ENCODE measurements at places on chromosomes 5 and 9. TPM values are rescaled to one million over a fixed set of nuclear protein-coding genes. Genes with fewer than 3 reads are reported as not detected.

DNA sequence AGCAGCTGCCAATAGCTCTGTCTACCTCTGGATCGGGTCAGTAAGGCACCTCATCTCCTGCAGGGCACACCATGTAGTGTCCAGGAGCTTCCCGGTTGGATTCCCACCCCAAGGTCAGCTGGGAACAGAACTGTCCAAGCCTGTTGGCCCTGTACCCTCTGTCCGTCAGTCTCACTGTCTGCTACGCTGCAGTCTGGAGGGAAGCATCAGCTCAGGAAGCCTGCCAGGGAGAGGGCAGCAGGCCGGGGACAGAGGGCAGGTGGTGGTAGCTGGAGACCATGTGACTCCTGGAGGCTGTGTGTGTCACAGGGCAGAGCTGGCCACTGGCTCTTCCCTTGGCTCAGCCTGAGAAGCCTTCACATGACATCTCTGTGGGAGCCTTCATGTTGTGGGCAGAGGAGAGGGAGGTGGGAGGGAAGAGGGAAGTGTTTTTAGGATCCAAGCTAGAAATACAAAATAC, 134.5 kb downstream of the SEC61B start:
- no peak for DNase-seq

DNA sequence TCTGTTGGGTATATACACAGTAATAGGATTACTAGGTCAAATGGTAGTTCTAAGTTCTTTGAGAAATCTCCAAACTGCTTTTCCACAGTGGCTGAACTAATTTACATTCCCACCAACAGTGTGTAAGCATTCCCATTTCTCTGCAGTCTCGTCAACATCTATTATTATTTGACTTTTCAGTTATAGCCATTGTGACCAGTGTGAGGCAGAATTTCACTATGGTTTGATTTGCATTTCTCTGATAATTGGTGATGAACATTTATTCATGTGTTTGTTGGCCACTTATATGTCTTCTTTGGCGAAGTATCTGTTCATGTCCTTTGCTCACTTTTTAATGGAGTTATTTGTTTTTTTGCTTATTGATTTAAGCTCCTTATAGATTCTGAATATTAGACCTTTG, 596.2 kb upstream of the DAB2 start:
- DNase-seq = no peak

DNA sequence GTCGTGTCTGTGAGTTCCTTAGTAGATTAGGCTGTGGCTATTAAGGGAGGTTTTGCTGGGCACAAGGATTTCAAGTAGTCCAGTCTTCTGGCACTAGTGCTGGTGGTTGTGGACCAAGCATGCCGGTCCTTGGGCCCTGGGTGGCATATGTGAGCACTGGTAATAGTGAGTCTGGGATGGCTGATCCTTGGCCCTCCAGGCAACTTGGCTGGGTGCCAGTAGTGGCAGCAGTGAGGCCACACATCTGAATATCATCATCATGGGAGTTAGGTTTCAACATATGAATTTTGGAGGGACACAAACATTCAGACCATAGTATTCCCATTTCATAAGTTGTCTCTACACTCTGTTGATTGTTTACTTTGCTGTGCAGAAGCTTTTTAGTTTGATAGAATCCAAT, 25.3 kb upstream of the APBA1 start:
- DNase-seq = no peak

DNA sequence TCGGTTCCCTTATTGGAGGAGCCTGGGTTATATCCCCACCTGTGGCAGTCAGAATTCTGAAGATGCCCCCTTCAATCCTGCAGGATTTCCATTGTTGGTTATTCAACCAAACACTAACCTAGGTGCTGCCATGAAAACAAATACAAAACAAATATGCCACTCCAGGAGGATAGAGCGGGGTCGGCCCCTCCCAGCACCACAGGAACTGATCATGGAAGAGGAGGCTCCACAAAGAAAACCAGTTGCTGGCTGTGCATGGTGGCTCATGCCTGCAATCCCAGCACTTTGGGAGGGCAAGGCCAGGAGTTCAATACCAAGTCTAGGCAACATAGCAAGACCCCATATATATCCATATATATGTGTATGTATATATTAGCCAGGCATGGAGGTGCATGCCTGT, 13.2 kb upstream of the ADGRD2 start:
- no peak for DNase-seq

GRCh38 chr9:26326563-26326962, 566.0 kb downstream of the CAAP1 start:
- peak; percentile 28 for DNase-seq

DNA sequence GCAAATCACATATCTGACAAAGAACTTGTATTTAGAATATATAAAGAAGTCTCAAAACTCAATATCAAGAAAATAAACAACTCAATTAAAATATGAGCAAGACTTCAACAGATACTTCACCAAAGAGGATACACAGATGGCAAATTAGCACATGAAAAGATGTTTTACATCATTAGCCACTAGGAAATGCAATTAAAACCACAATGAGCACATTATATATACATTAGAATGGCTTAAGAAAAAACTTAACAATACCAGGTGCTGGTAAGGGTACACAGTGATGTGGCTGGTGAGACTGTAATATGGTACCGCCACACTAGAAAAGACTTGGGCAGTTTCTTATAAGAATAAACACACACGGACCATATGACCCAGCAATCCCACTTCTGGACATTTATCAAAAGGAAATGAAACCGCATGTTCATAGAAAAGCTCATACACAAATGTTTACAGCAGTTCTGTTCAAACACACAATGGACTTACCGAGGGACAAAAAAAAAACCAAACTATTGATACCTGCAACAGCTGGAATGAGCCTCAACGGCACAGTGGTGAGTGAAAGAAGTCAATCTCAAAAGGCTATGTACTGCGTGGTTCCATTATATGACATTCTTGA, 27.6 kb downstream of the SEMA4D start:
- DNase-seq = no peak

GRCh38 chr9:117682955-117683710, 21.1 kb upstream of the TLR4 start:
- no peak for DNase-seq

- DNase-seq = no peak
Observed at GRCh38 chr5:148991566-148991965, 71.3 kb downstream of the SH3TC2 start.

DNA sequence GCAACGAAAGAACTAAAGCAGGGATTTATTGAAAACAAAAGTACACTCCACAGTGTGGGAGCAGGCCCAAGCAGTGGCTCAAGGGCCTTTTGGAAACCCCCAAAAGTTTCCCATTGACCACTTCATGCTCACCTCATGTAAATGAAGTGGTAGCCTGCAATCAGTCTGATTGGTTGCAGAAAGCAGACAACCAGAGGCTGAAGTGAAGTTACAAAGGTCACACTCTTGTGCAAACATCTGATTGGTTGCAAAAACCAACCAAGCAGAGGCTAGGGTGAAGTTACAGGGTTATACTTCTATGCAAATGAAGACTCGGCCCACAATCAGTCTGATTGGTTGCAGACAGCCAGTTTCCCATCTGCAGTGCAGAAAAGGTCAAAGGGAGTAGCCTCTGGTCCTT, 258.0 kb downstream of the YTHDC2 start:
- no peak for DNase-seq

GRCh38 chr9:127451858-127452656, 747 bp downstream of the LRSAM1 start:
- peak; percentile 87 for DNase-seq

DNA sequence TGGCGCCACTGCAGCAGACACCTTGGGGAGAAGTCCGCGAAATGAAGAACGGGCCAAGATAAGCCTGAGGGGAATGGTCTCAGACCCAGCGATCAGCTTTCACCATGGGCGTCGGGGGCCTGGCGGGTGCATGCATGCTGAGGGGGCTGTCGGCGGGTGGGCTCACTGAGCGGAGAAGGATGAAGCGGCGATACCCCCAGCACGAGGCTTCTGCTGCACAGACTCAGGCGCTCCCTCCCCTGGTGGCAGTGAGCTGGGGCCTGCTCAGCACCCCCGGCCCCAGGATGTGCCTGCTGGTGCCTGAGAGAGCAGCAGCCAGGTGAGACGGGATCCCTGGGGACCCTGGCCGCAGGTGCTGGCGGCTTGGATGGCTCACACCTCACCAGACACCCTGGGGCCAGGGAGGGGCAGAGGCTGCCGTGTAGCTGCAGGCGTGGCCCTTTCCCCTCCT, 31.2 kb downstream of the CEP72 start:
- no peak for DNase-seq

DNA sequence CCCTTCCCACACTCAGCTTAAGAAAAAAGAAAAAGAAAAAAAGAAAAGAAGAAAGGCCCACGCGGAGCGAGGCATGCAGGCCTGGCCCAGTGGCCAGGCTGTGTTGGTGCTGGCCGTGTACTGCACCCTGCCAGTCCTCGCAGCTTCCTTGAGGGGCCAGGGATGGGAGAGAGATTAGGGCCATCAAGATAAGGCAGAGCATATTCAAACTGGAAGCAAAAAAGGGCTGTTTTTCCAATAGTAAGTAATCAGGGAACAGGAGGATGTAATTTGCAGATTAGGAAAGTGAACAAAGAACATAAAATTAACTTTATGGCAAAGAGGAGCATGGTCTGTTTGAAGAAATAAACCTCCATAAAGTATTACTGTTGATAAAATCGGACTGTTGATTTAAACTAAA, 319.6 kb upstream of the CLINT1 start:
- no peak for DNase-seq

DNA sequence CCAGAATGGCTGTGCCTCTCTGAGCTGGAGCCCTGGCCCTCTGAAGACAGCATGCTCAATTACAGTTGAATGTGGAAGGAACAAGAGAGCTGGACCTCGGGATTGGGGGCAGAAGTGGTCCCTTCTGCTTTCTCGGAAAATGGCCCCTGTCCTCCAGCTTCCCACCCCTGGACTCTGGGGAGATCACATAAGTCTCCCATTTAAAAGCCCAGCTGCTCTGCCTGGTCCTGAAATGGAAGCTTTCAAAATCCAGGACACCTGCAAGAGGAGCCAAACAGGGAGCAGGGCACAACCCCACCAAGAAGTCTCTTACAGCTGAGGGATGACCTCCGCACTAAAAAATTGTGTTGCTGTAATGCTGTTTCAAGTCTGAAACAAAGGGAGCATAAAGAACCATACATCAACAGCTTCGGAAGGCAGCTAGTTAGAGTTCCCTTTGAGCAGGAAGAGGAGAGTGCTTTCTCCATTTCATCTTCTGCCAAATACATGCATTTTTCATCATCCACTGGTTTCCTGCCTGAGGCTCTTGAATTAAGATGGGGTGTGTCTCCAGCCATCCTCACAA, 48.2 kb downstream of the TGFBI start:
- DNase-seq = no peak

- DNase-seq = no peak
Observed at GRCh38 chr9:3986060-3986459, 313.8 kb downstream of the GLIS3 start.

- no peak for DNase-seq
Observed at GRCh38 chr5:82045554-82046275, 73.9 kb downstream of the ATG10 start.

GRCh38 chr5:76690704-76691466, 25.0 kb upstream of the F2R start:
- no peak for DNase-seq

DNA sequence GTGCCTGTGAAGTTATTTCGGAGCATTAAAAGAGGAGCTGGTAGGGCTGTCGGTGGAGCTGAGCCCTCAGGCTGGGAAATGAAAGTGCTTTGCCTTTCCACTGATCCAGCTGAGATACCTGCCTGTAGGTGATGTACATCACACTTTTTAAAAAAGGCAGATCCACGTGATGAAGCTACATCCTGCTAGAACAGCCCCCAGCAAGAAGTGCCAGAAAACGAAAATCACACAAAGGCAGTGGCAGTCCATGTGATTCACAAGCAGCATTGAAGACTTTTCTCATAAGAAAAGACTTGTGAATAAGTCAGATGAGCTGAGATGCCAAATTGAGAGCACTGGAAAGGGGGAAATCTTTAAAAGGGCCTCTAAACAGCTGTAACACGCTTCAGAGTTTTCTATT, 765.1 kb downstream of the PTPRD start:
- no peak for DNase-seq

DNA sequence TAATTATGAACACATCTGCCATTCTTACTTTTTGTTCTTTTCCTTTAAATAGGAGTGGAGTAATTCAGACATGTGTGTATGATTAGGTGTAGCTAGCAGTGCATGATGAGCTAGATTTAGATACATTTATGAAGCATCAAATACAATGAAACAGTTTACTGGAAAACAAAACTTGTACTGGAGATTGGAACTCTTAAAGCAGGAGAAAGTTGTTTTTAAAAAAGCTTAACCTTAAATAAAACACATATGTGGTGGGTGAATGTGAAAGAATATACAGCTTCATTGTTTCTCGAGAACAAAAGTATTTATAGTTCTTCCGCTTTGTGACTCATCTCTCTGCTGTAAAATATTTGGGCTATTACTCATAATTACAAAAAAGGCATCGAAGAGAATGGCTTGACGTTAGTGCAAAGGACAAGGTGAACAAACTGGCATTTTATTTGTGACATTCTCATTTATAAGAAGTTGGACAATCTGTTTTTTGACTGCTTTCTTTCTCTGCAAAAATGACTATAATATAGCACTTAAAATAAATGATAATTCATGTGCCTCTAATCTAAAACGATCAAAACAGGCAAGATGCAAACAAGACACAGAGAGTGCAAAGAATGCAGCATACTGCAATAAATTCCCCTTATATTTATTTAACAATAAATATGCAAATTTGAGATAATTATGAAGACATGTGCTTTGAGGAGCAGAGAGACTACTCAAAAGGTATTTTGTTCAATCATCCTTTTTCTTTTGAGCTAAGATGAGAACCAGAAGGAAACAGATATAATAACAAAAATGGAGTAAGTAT, 478.8 kb downstream of the CETN3 start:
- DNase-seq = no peak

- DNase-seq = no peak
Observed at GRCh38 chr9:5764130-5764868, 68.6 kb downstream of the ERMP1 start.

GRCh38 chr5:81147011-81147885, 85.9 kb upstream of the CKMT2 start:
- DNase-seq = no peak

DNA sequence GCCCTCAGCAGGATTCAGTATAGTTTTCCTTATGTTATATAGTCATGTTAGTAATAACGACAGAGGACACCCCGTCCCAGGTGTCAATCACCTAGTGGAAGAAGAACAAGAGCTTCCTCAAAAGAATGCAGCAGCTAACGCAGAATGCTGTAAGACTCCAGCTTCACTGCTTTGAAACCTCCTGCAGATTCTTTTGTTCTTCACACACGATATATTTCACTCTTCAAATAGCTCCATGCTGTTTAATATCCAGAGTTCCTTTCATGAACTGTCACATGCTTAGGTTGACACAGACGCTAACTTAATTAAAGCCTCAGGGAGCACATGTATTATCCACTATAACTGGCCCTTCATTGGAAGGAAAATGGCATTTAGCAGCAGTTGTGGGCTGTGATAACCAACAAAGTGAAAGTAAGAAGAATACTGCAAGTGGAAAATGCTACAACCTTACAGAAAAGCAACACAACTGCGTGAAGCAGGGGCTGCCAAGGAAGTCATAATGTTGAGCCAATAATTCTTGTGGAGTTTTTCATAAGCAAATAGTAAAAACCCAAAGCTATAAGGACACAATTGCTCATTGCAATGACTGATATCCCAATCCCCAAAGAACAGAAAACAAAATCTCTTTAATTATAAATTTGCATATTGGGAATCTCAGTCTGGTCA, 387.5 kb downstream of the PLK2 start:
- no peak for DNase-seq

SV2C gene
- under 0.01 TPM for total RNA-seq

AK6 gene
- total RNA-seq = 34.2 TPM

TRIM7 gene
- total RNA-seq = 0.07 TPM

SLC25A2 gene
- 0.14 TPM for total RNA-seq

NDOR1 gene
- total RNA-seq = 22.7 TPM

NUTM2G gene
- total RNA-seq = 0.07 TPM

GPR151 gene
- total RNA-seq = 0.07 TPM

STKLD1 gene
- total RNA-seq = 0.41 TPM

PHF24 gene
- 0.37 TPM for total RNA-seq

All from H7 (cell line).